ENCODE measurements at places on chromosomes 7 and 10. TPM values are rescaled to one million over a fixed set of nuclear protein-coding genes. Genes with fewer than 3 reads are reported as not detected.

DNA sequence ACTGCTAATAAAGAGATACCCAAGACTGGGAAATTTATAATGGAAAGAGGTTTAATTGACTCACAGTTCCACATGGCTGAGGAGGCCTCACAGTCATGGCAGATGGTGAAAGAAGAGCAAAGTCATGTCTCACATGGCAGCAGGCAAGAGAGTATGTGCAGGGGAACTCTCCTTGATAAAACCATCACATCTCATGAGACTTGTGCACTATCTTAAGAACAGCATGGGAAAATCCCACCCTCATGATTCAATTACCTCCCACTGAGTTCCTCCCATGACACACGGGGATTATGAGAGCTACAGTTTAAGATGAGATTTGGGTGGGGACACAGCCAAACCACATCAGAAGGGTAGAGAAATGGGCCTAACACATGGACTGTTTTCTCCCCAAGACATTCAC is 156.3 kb downstream of the CCDC71L start:
- no peak for DNase-seq

SUN3 gene
- not detected for total RNA-seq

- no peak for DNase-seq
Measured at GRCh38 chr7:140042386-140042670, 20.4 kb downstream of the PARP12 start.

- DNase-seq = peak; percentile 65
Measured at GRCh38 chr7:2680792-2681490, 7.1 kb upstream of the AMZ1 start.

CYP2E1 gene
- not detected for total RNA-seq

- no peak for DNase-seq
Measured at GRCh38 chr10:46517541-46517940, 38.9 kb downstream of the GPRIN2 start.

- DNase-seq = no peak
Measured at GRCh38 chr7:33109758-33110238, 594 bp upstream of the RP9 start.

GRCh38 chr10:50541317-50541716 is 82.4 kb downstream of the SGMS1 start:
- no peak for DNase-seq

ZNF425 gene
- total RNA-seq = 2.0 TPM

TNKS2 gene
- total RNA-seq = 33.3 TPM

DNA sequence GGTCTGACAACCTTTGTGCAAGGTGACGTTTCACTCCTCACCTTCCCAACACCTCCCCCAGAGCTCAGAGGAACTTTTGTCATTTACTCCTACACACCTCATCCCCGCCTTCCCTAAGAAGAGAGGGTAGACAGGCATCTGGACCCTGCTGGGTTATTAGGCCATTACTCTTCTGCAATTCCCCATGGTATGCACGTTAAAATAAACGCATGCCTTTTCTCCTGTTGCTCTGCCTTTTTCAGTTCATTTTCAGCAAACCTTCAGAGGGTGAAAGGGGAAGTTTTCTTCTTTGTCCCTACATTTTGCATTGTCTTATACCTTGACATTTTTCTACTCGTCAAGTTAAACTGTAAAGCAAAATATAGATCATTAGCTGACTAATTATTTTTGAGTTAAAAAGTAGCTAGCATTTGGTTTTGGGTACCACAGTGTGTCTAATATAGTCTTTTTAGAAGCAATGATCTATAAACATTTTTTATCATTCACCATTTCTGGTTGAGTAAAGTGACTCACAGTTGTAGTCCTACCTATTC is 10.5 kb upstream of the EDRF1 start:
- no peak for DNase-seq

DNA sequence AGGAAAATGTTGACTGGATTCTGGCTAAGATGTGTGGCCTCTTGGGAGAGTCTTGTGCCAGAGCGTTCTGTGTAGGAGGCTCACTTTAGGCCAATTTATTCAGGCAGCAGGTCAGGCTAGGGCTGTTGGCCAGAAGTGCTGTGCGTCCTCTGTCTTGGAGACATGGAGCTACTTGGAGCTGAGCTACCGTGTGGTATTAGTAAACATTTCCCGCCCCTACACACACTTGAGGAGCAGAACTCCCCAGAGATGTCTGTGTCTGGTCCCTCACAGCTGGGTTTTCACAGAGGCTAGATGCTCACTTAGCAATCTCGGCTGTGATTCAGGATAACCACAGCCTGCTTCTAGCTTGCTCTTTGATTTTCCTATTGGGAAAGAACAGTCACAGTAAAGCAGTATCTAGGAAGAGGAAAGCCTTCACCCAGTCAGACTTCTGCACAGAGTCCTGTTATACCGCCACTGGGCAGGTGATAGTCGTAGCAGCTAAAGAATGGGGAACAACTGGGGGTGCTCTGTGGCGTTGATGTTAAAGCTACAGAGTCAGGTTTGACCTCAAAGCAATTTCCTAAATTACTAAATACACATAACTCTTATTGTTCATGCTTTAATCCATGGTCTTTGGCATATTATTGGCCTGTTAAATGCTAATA is 86.7 kb downstream of the MDFIC start:
- no peak for DNase-seq

GRCh38 chr10:70542565-70542938 is 60.0 kb downstream of the PRF1 start:
- no peak for DNase-seq

ACHE gene
- 0.18 TPM for total RNA-seq

- DNase-seq = no peak
Measured at GRCh38 chr10:86048571-86048970, 318.0 kb downstream of the GRID1 start.

GRCh38 chr7:130421684-130422083 is 19.1 kb downstream of the CEP41 start:
- DNase-seq = no peak

DNA sequence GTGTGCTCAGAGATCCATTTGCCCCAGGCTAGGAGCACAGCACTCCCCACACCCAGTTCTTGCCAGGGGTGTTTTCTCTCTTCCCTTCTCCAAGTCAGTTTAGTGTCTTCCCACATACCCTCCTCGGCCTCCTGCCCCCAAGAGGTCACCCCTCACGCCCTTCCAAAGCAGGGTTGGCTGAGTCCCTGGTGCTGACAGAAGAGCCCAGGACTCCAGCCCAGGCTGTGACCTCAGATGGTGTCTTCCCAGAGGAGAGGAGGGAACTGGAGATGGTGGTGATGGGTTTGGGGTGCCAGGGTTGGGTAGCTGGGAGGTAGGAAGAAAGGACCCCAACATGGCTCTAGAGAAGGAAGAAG is 19.8 kb downstream of the ZNF775 start:
- DNase-seq = no peak

DNA sequence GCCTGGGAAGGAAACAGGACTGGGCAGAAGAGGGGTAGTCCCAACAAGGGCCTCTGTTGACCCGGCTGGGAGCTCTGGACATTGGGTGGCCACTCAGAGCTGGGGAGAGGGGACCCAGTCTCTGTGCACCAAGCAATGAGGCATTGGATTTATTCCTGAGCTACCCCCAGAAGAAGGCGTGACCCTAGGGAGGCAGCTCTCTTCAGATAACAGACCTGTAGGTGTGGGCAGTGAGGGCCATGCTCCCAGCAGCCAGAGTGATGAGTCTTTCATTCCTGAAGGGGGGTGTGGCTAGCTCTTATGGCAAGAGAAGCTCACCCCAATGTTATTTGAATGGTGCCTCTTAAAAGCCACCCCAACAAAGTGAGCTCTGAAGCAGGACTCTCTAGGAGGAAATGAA is 20.4 kb downstream of the TEX36 start:
- no peak for DNase-seq

FOXI2 gene
- not detected for total RNA-seq

DNA sequence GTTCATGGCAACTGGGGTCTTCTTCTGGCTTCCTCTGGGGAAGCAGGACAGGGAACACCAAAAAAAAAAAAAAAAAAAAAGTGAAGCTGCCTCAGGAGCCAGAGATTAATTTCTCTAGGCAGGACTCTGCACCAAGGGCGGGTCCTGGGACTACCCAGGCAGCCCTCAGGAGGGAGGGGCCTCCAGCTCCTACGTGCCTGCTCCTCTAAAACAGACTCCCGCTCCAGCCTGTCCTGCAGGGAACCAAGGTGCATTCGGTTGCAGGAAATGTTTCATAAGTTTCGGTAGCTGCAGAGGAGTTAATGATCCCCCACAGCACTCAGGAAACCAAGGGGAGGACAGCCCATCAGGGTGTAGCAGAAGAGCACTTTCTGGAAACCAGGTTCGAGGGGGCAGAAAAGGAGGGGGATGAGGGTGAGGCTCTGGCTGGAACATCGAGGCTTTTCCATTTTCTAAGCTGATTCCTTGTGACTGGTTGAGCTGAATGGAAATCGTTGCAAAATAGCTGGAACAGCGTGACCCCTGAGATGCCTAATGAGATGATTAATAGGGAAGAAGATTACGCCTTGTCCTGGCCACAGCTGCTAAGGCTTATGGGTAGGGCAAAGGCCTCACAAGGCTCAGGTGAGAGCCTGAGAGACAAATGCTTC is 84.2 kb downstream of the STRA8 start:
- DNase-seq = no peak

DNA sequence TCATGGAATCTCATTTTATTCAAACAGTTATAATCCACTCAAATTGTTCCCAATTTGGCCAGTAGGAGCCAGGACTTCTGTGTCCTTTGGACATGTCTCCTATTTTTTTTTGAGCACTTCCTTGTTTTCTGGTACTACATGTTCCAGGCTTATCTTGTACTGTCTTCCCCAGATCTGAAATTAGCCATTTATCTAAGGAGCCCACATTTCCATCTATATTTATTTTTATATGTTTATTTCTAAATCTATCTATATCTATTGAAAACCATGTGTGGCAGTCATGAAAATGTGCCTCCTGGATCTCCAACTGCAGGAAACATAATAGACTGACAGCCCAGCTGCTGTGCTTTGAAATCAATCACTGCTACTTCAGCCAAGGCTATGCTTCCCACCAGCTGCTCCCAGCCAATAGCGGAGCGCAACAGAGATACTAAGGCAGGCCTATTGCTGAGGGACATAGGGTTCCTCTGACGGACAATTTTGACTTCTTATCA is 147.1 kb downstream of the LRRC4 start:
- no peak for DNase-seq

All from endothelial cell of umbilical vein (primary cell).